ENCODE measurements at places on chromosomes 3 and 15.

DNA sequence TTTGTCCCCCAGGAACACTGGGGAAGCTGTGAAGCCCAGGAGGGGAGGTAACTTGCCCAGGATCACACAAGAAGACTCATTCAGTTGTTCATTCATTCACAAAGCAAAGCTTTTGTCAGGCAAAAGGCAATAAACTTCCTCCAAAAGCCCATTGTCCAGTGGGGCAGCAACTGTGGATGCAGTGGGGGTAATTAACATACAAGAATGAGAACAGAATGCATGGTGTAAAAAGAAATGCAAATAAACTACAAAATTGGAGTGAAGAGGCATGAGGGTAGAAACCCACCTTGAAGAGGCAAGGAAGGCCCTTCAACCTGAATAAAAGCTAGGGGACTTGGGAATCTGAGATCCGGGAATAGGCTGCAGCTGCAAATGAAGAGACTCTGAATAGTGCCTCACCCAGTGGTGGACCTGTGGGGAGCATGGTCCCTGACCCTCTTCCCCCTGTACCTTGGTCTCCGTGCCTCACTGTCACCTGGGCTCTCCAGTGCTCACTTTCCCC lies 363.6 kb downstream of the CLSTN2 start:
- no peak for DNase-seq

DNA sequence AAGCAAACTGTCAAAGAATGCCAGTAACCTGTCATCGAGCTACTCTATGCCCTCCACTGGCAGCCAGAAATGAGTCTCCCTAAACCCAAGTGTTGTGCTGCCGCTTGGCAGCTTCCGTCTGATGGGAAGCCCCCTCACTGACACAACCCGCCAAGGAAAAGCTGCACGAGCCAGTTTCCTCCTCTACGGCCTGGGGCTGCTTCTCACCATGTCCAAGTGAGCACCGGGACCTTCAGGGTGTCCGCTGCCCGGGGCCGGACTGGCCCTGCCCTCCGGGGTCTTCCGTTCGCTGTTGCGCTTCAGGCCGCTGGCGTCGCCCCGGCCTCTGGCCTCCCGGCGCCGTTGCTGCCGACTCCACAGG lies 490 bp downstream of the TOMM70 start:
- DNase-seq: no peak

DNA sequence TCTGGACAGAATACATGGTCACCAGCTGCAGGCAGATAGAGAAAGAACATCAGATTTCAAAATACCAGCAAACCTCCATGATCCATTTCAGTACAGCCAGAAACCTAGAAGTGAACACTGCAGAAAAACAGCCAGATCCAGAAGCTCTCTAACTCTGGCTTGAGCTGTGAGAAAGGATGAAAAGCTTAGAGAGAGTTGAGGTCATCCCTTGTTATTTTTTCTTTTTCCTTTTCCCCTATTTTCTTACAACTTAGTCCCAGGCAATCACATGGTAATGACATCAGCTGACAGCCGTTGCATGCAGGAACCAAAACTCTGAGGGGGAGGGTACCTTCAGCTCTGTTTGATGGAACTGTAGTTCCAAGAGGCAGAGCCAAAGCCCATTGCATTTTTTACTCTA lies 113.2 kb downstream of the TCF12 start:
- DNase-seq: no peak

GRCh38 chr3:139226731-139227130 lies 117.1 kb upstream of the MRPS22 start:
- DNase-seq: no peak

DNA sequence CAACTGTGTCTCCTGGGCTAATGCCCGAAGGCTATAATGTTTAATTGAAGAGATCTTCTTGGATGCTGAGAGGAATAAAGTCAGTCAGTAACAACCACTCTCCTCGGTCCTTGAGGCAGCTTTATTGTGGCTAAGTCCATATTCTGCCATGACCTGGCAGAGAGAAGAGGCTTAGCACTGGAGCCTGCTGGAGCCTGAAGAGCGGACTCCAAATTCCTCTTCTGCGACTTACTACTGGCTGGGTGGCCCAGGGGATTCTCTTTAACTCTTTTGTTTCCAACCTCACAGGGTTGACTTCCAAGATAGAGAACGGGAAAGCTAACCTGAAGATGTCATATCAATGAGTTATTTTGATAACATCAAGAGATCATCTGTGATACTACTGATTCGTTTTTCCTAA lies 71.1 kb downstream of the MYO1E start:
- DNase-seq: no peak

- DNase-seq: no peak
These were observed 130.5 kb upstream of the MB21D2 start for GRCh38 chr3:193048127-193048526.

DNA sequence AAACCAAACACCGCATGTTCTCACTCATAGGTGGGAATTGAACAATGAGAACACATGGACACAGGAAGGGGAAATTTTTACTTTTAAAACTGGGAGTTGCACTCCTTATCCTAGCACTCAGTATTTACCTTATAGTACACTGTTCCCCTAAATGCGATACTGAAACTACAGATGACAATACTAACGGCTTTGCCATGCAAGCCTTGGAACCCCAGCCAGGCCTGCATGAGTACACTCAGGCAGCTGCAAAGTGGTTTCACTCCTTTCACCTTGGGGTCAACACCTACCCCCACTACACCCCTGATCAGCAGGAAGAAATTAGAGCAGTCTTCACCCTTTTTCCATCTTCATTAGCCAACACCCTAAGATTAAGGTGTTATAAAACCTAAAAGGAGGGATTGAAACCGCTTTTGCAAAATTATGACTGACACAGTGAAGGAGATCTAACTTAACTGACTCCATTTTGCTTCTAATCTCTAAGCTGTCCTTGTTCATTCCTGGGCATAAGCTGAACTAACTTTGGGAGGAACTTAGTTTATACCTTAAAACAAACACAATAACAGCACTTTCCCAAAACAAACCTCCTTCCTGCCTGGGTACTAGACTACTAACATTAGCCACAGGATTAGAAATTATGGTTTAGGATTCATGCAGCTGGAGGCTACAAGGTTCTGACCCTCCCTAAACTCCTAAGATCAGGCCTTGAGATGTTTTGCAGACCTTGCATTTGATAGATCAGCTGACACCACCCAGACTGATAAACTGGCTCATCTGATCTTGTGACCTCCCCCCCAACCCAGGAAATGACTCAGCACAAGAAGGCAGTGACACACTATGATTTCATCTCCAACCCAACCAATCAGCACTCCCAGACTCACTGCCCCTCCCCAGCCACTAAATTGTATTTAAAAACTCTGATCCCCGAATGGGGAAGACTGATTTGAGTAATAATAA lies 452.1 kb upstream of the PPP2R3A start:
- DNase-seq: no peak

DNA sequence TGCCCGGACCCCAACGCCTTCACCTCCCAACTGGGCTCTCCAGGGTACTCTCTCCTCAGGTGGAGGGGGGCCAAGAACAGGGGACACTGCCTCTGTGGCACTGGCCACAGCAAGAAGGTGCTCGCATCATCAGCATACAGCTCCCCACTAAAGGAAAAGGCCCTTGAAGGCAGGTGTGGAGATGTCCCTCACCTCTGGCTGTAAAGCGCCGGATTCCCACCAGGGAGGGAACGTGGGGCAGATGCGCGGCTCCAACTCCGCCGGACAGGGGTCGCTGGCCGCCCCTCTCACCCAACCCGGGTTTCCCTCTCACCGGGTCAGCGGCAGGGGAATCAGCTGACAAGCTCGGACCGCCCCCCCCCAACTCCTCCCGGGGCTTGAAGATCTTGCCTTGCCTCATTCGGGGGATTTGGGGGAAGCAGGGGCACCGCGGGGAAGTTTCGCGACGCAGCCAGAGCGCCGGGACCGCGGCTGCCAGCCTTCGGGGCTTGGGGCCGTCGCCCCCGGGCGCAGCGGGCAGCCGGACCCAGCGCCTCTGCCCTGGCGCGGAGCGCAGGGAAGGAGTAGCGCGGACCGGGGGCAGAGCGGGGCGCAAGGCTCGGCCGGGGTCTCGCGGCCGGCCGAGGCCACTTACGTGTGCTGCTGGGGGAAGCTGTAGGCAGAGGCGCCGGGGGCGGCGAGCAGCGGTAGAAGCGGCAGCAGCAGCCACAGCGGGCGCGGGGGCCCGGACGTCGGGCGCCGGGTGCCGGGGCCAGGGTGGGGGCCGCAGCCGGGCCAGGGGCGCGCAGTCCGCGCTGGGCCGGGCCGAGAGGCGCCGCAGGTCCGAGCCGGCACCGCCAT lies 630 bp downstream of the CACNA2D2 start:
- DNase-seq: peak; percentile 55

DNA sequence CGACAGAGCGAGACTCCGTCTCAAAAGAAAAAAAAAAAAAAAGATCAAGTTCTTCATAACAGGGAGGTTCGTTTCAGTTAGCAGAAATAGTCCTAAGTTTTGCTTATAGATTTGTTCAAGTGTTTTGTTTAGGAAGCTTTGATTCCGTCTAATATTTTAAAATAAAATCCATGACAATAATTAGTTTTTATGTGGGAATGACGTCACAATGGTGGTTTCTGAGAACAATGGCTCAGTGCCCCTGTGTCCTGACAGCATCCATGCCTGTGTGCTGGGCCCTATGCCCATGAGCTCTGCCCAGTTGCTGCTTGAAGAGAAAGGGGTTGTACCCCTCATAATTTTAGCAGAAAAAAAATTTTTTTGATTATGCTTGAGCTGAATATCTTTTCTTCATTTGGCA lies 134.0 kb downstream of the SST start:
- DNase-seq: no peak

- DNase-seq: no peak
These were observed 109.8 kb downstream of the TNIK start for GRCh38 chr3:171350364-171350763.

GRCh38 chr3:142087676-142088075 lies 61.7 kb downstream of the TFDP2 start:
- no peak for DNase-seq

- no peak for DNase-seq
These were observed 438.2 kb upstream of the PROK2 start for GRCh38 chr3:72223116-72223515.

GRCh38 chr3:35932995-35933394 lies 293.7 kb downstream of the ARPP21 start:
- DNase-seq: no peak

DNA sequence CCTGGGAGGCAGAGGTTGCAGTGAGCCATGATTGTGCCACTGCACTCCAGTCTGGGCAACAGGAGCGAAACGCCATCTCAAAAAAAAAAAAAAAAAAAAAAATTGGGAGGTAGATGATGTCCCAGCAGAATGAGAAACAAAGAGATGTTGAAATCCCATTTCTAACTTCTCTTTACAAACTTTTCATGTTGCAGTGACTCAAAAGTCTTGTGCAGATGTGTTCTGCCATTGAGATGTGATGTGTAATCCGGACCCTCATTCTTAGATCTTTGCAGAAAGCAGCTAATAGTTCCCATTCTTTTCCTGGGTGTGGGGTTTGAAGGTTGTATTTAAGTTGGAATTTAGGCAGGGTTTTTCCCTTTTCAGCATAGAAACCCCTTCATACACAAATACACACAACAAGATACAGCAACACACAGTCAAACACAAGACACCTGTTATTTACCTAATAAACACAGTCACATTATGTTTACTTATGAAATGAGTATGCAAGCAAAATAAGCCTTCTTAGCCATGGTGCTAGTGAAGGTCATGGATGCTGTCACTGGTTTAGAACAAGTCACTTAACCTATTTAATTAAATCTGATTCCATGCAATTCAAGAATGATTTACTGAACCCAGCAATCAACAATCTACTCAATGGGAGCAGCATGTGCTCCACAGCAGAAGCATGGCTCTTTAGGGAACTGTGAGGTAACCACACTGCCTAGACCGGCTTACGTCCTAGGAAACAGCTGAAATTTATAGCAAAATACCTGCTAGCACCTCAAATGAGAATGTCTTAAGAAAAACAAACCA lies 14.9 kb downstream of the SIAH2 start:
- DNase-seq: no peak
